ENCODE measurements at places on chromosomes 5 and 9. TPM values are rescaled to one million over a fixed set of nuclear protein-coding genes. Genes with fewer than 3 reads are reported as not detected.

The MACIR gene
- total RNA-seq = 19.3 TPM

The CCL27 gene
- 0.33 TPM for total RNA-seq

The PDLIM7 gene
- total RNA-seq = 91.9 TPM

The FRRS1L gene
- total RNA-seq = 0.27 TPM

The F2RL2 gene
- 3.6 TPM for total RNA-seq

The IRX2 gene
- 1.4 TPM for total RNA-seq

The ZNG1F gene
- 23.8 TPM for total RNA-seq

The SPINK14 gene
- not detected for total RNA-seq

The LAMC3 gene
- total RNA-seq = 2.3 TPM

The STPG3 gene
- total RNA-seq = not detected

The TSLP gene
- total RNA-seq = not detected

The LCN9 gene
- not detected for total RNA-seq

The S100Z gene
- total RNA-seq = not detected

The NR4A3 gene
- total RNA-seq = 1.5 TPM

The PPWD1 gene
- 17.1 TPM for total RNA-seq

The OMD gene
- not detected for total RNA-seq

The SPATA31C1 gene
- total RNA-seq = not detected

The CNTNAP3 gene
- 8.0 TPM for total RNA-seq

The NOXA1 gene
- 1.6 TPM for total RNA-seq

The KCNV2 gene
- total RNA-seq = not detected

The RFX3 gene
- total RNA-seq = 1.6 TPM

The ARL10 gene
- total RNA-seq = 0.37 TPM

The CTXN3 gene
- not detected for total RNA-seq

The PCDHA1 gene
- 0.14 TPM for total RNA-seq

The SPINK13 gene
- 0.38 TPM for total RNA-seq

The PCDHB7 gene
- total RNA-seq = 0.03 TPM

The C1QTNF3 gene
- 0.18 TPM for total RNA-seq

The SURF6 gene
- 25.0 TPM for total RNA-seq

The CCDC112 gene
- 6.6 TPM for total RNA-seq

The LPAR1 gene
- total RNA-seq = 22.1 TPM

The ORM2 gene
- total RNA-seq = not detected

The DAPK1 gene
- total RNA-seq = 23.8 TPM

The LECT2 gene
- total RNA-seq = not detected

The HAND1 gene
- total RNA-seq = 0.52 TPM

The JMY gene
- total RNA-seq = 3.1 TPM

The SLIT3 gene
- total RNA-seq = 13.0 TPM

The C7 gene
- not detected for total RNA-seq

The ATG10 gene
- total RNA-seq = 9.3 TPM

The FREM1 gene
- total RNA-seq = not detected

The TRIP13 gene
- 65.8 TPM for total RNA-seq

The CCNJL gene
- total RNA-seq = 11.2 TPM

The PCDHB14 gene
- 0.06 TPM for total RNA-seq

The SLC46A2 gene
- not detected for total RNA-seq

The IL3 gene
- total RNA-seq = not detected

The TNPO1 gene
- total RNA-seq = 103 TPM

The BAG1 gene
- 127 TPM for total RNA-seq

The PITX1 gene
- 30.9 TPM for total RNA-seq

The GKAP1 gene
- 4.0 TPM for total RNA-seq

All from A549 treated with AZD2906 at 1 μM for 4 hours (cell line).